ENCODE measurements at places on chromosomes 5 and 9.

DNA sequence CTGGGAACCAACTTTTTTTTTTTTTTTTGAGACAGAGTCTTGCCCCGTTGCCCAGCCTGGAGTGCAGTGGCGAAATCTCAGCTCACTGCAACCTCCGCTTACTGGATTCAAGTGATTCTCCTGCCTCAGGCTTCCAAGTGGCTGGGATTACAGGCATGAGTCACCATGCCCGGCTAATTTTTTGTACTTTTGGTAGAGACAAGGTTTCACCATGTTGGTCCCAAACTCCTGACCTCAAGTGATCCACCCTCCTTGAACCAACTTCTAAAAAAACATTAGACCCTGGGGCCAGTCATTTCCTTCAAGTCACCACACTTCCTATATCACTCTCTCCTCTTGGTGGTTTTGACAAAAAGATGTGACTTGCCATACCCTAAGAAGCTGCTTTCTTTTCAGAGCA, 10.9 kb upstream of the SHROOM1 start:
- no peak overlapping the region for H3K27ac ChIP-seq
- H3K27me3 ChIP-seq: no peaks in the 10 kb centered on the region
- H3K36me3 ChIP-seq: no peaks in the 10 kb centered on the region
- DNase-seq: peak; percentile 65
- no peaks in the 10 kb centered on the region for H3K4me1 ChIP-seq

DNA sequence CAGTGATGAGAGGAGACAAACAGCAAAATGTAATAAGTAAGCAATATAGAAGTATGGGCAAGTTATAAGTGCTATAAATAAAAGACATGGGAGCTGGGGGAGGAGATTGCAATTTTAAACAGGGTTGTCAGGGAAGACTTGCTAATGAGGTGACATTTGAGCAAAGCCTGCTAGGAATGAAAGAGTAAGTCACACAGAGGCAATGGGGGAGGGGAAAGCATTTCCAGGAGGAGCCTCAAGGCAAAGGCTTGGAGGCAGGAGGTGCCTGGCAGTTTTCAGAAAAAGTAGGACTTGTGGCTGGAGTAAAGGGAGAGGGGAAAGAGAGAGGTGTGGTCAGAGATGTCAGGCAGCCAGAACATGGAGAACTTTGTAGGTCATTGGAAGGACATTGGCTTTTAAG, 124.4 kb upstream of the NMUR2 start:
- no peaks in the 10 kb centered on the region for H3K36me3 ChIP-seq
- no peak overlapping the region for H3K27ac ChIP-seq
- no peak overlapping the region for H3K4me3 ChIP-seq
- no peaks in the 10 kb centered on the region for H3K27me3 ChIP-seq
- no peaks in the 10 kb centered on the region for H3K4me1 ChIP-seq

DNA sequence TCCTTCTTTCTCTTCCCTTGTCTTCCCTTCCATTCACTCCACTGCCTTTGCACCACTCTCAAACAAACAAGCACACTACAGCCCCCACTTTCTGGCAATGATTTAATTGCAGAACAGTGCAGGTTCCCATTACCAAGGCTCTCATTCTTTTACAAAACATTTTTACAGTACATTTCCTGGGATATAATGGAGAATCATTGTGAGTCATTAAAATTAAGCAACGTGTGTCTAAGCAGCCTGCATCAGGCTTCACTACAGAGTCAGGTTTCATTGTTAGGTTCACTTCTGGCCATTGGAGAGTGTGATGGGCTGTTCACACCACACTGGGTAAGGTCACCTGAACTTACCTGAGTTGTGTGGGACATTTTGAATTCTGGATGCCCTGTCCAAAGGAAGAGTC, 303.5 kb downstream of the TRIM32 start:
- H3K4me1 ChIP-seq: no peaks in the 10 kb centered on the region
- DNase-seq: no peak
- no peaks in the 10 kb centered on the region for H3K36me3 ChIP-seq
- H3K27me3 ChIP-seq: no peaks in the 10 kb centered on the region
- no peak overlapping the region for H3K27ac ChIP-seq

GRCh38 chr9:515665-516064, 301.0 kb downstream of the DOCK8 start:
- no peaks in the 10 kb centered on the region for H3K27me3 ChIP-seq
- H3K36me3 ChIP-seq: no peaks in the 10 kb centered on the region
- no peak overlapping the region for H3K4me3 ChIP-seq
- DNase-seq: no peak
- H3K4me1 ChIP-seq: peaks cover 17% of the 10 kb centered on the region

DNA sequence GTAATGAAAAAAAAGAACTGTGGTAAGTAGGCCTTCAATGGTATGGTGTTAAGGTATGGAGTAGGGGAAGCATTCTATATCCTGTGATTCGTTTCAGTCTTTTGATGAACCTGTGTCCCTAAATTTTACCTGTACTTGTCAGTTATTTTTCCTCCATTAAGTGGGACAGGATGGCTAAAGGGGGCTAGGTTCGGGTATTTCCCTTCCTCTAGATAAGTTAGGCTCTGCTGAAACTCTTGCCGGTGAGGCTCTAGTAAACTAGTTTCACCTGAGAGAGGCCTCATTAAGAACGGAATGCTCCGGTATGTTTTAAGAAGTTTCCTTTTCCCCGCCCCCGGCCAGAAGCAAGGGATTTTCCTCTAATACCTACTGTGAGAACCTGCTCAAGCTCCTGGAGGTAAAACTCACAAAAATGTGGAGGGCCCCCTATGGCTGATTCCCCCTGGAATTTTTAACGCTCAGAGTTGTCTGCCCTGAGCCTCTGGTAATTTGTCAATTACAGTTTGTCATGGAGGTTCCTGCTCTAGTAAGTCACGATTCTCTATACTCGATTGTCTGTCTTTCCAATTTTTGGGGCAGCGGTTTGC, 87.7 kb downstream of the MACIR start:
- no peak overlapping the region for H3K4me3 ChIP-seq
- DNase-seq: no peak
- peaks cover 7% of the 10 kb centered on the region for H3K4me1 ChIP-seq

DNA sequence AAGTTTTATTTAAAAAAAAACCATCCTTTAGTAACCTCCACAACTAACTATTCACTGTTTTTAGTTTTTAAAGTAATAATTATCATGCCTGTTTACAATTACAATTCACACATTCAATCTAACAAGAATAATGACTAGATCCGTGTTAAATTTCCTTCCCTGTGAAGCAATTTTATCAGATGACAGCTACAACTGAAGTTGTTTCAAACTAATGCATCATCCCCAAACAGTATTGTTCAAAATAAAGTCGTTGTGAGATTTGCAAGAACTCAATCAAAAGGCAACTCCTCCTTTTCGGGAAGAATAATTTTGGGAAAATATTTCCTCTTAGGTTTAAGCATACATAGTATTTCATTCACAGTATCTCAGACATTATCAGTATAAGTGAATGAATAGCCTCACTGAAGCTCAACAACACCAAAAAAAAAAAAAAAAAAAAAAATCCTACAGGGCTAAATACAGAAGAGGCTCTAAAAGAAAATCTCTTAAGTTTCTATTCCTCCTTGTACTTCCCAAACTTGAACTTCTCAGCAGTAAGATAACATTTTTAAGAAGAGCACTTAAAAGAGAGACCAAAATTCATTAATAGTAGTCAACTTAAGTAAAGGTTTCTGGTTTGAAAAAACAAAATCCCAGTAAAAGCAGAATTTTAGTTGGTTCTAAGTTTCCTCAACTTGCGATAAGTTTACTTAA, 9.4 kb downstream of the C9orf72 start:
- no peak overlapping the region for H3K4me3 ChIP-seq
- peaks cover 12% of the 10 kb centered on the region for H3K36me3 ChIP-seq
- no peaks in the 10 kb centered on the region for H3K4me1 ChIP-seq
- no peaks in the 10 kb centered on the region for H3K27me3 ChIP-seq
- H3K27ac ChIP-seq: no peak overlapping the region

DNA sequence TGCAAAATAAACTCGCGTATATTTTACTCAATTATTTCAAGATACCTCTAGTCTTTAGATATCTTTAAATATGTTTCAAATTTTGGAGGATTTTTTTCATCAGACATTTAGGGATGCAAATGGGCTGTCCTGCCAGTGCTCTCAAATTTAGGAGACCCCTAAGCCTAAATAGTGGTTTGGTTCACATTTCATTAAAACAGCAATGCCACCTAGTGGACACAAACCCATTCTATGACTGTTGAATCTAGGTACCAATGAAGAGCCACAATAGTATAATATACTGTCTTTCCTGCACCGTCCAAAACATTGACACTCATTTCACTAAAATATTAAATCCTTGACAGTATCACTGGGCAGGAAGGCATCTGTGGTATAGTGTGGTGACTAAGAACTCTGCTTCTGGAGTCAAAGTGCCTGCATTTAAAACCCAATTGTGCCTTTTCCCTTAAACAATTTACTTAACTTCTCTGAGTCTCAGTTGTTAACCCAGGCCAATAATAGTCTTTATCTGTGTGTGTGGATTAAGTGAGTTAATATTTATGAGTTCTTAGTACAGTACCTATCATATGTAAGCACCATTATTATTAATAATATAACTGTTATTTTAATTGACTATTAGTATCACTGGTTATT, 148.0 kb downstream of the RORB start:
- no peak overlapping the region for H3K27ac ChIP-seq
- H3K4me1 ChIP-seq: no peaks in the 10 kb centered on the region
- H3K36me3 ChIP-seq: no peaks in the 10 kb centered on the region
- no peaks in the 10 kb centered on the region for H3K27me3 ChIP-seq

DNA sequence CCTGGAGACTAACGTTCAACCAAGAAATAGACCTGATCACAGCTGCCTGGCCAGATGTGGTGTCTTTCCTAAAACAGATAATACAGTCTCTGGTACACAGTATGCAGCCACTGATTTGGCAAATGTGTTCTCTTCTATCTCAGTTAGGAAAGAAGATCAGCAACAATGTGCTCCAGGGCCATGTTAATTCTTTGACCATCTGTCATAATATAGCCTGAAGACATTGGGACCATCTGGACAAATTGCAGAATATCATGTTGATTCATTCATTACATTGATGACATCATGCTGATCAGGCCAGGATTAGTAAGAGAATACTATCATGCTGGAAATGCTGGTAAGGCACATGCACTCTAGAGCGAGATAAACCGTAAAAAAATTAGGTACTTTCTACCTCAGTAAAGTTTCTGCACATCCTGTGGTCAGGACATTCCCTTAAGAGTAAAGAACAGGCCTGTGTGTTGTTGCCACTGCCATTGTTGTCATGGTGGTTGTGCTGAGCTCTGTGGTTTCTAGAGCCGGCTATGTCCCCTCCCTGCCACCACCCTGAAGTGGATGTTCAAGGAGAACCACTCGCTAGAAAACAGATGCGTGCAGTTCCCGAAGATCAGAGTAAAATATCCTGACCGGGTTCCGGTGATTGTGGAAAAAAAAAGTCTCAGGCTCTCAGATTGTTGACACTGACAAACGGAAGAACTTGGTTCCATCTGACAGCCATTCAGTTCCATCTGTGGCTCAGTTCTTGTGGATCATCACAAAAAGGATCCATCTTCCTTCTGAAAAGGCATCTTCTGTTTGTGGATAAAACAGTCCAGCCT, 6.4 kb upstream of the JMY start:
- H3K4me3 ChIP-seq: no peak overlapping the region
- H3K27ac ChIP-seq: no peak overlapping the region
- no peaks in the 10 kb centered on the region for H3K4me1 ChIP-seq
- no peak for DNase-seq

- no peaks in the 10 kb centered on the region for H3K4me1 ChIP-seq
- H3K36me3 ChIP-seq: no peaks in the 10 kb centered on the region
- H3K4me3 ChIP-seq: no peak overlapping the region
- H3K27me3 ChIP-seq: no peaks in the 10 kb centered on the region
- H3K27ac ChIP-seq: no peak overlapping the region
Observed at GRCh38 chr5:38816083-38817030, 29.5 kb upstream of the OSMR start.

DNA sequence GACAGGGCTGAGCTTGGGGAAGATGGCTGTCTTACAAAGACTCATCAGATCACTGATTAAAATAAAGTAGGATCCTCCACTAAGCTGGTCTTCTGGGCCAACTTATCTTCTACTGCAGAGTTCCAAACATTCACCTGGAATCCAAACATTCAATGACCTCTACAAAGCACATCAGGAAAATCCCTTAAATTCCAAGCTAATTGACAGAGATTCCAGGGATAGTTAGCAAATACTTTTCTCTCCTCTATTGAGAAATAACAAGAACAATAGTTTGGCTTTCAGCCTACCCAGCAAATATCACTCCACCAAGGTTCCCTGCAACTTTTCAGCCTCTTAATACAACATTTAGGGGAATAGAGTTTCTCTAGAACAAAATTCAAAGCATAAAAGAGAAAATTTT, 140.6 kb upstream of the LIFR start:
- H3K4me3 ChIP-seq: no peak overlapping the region
- H3K36me3 ChIP-seq: no peaks in the 10 kb centered on the region
- DNase-seq: no peak
- no peak overlapping the region for H3K27ac ChIP-seq
- peaks cover 3% of the 10 kb centered on the region for H3K4me1 ChIP-seq

GRCh38 chr5:66869347-66869746, 273.2 kb downstream of the MAST4 start:
- no peaks in the 10 kb centered on the region for H3K36me3 ChIP-seq
- no peaks in the 10 kb centered on the region for H3K27me3 ChIP-seq
- no peak overlapping the region for H3K4me3 ChIP-seq
- no peak for DNase-seq

- peak; percentile 55 for DNase-seq
- H3K27ac ChIP-seq: no peak overlapping the region
- H3K4me1 ChIP-seq: no peaks in the 10 kb centered on the region
- no peaks in the 10 kb centered on the region for H3K36me3 ChIP-seq
Observed at GRCh38 chr5:102561894-102562760, 63.3 kb upstream of the SLCO6A1 start.

All from cardiac muscle cell (in vitro differentiated cells and primary cell).